ENCODE measurements at places on chromosomes 3 and 15.
A peak's percentile ranks its signal among the peaks of the same experiment; 100 is the strongest.

DNA sequence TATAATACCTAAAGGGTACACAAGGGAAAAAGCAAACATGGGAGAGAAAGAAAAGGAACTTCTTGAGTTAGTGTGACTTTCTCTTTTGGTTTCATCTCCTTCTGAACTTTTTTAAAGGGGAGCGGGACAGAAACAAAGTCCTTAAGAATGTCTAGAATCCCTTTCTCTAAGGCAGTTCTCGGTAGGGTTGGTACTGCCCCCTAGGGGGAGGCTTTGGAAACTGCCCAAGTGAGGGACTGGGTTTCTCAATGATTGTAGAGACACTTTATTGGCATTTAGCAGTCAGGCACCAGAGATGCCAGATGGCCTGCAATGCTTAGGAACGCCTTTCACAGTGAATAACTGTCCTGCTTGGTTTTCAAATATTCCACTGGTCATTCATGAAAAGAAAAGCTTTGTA lies 172.7 kb downstream of the WDR72 start:
- peak; percentile 16 for DNase-seq

DNA sequence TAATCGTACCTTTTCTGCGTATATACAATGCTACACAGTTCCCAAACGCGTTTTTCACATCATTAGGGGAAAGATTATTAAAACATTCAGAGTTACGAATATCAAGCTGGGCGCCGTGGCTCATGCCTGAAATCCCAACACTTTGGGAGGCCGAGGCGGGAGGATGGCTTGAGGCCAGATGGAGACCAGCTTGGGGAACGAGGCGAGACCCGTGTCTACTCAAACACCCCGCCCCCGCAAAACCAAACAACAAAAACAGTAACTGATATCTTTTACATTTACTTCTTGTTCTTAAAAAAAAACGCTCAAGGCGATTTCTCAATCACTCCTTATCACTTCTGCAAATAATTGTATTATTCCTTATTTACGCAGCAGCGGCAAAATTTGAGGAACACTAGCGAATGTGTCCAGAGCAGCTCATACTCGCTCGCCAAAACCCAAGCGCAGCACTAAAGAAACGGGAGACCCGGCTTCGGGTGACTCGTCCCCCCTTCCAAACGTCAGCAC lies 1.2 kb downstream of the ZBTB11 start:
- no peak for DNase-seq

GRCh38 chr15:72884311-72884710 lies 100.8 kb upstream of the ADPGK start:
- no peak for DNase-seq

DNA sequence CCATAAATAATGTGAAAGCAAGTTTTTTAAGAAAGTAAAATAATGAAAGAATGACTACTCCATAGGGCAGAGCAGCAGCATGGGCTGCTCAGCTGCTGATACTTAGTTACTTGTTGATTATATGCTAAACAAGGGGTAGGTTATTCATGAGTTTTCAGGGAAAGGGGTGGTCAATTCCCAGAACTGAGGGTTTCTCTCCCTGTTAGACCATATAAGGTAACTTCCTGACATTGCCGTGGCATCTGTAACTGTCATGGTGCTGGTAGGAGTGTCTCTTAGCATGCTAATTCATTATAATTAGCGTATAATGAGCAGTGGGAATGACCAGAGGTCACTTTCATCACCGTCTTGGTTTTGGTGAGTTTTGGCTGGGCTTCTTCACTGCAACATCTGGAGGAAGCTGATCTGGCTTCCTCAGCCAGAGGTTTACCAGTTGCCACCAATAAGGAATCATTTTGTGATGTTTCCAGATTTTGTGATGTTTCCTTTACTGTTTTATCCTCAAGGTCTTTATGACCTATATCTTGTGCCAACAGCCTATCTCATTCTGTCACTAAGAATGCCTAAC lies 121.8 kb upstream of the CHL1 start:
- DNase-seq: no peak

GRCh38 chr15:70235347-70235746 lies 137.6 kb upstream of the TLE3 start:
- no peak for DNase-seq

GRCh38 chr3:61903931-61904657 lies 342.7 kb downstream of the PTPRG start:
- DNase-seq: peak; percentile 59

DNA sequence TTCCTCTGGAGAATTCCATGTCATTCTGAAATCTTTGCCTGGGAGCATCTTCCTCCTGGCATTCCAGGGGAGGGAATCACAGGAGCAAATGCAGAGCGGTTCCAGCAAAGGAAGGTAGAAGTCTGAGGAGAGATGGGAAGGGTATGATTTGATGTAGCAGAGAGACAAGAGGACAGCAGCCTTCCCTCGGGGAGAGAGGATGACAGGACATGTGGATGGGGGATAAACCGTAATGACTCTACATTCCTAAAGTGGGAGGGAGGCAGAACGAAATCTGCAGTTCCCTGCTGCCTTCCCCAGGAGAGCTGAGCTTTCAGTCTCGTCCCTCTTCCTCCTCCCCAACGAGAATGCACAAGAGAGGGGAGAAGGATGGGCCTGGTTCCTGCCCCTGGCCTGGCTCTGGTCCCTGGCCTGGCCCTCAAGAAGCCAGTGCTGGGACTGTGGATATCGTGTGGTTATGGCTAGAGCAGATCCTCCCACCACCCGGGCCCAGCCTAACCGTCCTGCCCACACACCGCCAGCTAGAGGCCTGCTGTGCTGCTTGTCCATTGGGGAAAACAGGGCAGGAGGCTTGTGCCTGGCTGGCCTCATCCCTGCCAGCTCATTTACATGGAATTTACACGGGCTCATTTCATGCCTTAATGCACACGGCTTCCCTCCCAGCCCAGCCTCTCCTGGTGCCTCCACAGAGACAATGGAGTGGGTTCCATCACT lies 26.6 kb downstream of the SEMA7A start:
- DNase-seq: peak; percentile 95

DNA sequence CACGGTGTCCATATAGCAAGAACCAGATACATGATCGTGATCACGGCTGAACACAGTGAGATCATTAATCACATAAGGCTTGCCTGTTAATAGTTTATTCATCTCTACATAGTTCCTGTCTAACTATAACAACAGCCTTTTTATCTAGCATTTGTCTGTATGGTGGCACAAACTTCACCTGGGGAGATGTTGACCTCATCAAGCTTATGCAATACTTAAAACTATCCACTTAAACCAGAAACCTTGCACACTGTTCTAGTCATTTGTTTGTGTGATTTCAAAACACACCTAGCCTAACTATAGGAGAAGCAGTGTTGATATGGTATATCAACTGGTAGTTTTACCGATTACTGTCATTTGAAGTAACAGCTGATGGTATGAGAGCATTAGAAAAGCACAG lies 124.8 kb downstream of the VPS13C start:
- no peak for DNase-seq

DNA sequence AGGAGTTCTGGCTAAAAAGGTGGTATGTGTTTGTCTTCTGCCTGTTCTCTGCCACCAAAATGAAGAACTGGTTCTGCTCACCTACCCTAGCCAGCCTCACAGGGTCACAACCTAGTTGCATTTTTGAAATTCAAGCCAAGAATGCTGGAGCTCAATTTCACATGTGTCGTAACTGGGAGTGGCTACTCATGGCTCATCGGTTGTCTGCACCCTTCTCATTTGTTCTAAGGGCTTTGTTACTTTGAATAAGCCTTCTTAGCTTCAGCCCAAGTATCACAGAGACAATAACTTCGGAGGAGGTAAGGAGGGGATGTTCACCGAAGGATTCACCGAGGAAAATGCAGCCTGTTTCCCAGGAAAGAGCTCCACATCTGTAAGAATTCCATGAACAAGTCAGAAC lies 134.3 kb upstream of the RARB start:
- peak; percentile 8 for DNase-seq

- DNase-seq: no peak
Observed at GRCh38 chr3:177210744-177211502, 13.6 kb upstream of the TBL1XR1 start.

DNA sequence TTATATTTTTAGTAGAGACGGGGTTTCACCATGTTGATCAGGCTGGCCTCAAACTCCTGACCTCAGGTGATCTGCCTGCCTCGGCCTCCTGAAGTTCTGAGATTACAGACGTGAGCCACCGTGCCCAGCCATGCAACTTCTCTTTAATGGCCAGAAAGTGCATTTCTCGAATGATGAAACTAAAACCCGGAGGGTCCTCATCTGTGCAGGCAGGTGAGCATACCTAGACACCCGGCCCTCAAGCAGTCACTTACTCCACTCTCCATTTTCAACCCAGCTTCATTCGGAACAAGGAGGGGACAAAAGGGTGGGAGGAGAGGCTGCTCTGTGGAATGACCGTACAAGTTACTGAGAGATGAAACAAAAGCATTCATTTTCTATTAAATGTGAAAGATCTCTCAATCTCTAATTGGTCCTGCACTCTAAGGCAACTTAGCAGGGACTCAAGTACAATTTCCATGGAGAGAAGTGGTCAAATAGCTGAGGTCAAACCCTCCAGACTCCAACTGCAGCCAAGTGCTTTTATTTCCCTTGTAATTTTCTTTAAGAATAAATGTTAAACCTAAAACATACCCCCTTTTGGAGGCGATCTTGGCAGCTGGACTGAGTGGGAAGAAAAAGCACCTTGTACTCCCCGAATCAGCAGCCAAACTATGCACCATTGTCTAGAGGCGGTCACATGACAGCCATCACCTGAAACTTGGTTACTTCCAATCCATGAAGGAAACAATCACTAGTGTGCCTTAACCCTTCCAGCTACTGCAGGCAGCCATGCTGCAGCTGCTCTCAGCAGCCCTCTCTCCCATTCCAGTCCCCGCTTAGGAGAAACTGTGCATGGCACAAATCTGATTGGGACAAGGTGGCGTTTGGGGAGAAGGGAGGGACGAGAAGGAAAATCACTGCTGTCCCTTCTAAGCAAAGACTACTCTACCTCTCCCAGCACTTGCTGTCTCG lies 62.2 kb downstream of the VGLL4 start:
- no peak for DNase-seq

- peak; percentile 30 for DNase-seq
Observed at GRCh38 chr3:171565481-171566058, 105.4 kb upstream of the TNIK start.

- no peak for DNase-seq
Observed at GRCh38 chr3:182631183-182632076, 161.9 kb upstream of the ATP11B start.

- no peak for DNase-seq
Observed at GRCh38 chr15:88703533-88703932, 64.7 kb downstream of the ISG20 start.

DNA sequence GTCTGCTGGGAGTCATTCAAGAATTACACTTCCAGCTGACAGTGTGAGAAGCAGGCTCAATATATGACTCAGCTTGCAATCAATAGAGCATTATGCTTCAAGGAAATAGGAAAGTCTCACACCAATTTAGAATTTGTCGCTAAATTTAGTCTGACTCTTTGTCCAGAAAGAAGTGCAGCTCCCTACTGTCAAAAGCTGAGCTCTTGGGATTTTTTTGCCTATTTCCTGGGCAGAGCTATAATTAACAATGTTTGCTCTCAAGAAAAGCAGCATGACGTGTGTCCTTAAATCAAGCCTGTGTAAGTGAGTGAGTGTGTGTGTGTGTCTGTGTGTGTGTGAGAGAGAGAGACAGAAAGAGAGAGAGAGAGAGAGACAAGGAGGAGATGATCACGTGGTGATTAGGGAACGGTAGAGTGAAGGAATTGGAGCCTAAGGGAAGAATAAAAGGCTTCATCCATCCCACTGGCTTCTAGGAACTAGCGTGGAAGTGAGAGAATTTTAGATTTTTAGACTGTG lies 16.4 kb upstream of the SLC35G2 start:
- DNase-seq: peak; percentile 22

DNA sequence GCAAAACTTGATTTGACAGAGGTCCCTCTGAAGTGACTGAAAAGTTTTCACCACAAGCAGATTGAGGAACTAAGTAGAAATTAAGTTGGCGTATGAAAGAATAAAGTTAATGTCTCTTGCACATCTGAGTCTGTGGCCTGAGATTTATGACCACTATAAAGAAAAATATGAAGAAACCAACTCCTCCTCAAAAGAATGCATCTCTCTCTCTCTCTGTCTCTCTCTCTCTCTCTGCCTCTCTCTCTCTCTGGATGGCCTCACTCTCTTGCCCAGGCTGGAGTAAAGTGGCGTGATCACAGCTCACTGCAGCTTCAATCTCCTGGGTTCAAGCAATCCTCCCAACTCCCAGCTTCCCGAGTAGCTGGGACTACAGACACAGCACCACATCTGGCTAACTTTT lies 55.2 kb downstream of the RPL22L1 start:
- DNase-seq: peak; percentile 24

GRCh38 chr3:124919756-124920155 lies 14.8 kb downstream of the MUC13 start:
- DNase-seq: peak; percentile 51

DNA sequence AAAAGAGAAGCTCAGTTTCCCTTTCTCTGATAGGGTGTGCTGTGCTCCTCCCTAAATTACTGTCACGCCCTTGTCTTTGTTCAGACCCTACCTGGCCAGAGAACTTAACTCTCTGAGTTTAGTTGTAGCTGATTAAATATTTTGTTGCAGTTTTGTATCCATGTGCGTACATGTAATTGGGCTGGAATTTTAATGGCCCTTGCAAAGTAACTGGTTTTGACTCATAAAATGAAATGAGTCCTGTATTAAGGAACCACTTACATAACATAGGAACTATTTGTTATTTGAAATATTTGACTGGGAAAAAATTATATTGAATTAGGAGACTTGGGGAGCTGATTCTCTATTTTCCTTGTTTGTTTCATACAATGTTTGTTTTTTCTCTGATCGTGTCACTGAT lies 80.2 kb downstream of the LRRK1 start:
- peak; percentile 45 for DNase-seq

DNA sequence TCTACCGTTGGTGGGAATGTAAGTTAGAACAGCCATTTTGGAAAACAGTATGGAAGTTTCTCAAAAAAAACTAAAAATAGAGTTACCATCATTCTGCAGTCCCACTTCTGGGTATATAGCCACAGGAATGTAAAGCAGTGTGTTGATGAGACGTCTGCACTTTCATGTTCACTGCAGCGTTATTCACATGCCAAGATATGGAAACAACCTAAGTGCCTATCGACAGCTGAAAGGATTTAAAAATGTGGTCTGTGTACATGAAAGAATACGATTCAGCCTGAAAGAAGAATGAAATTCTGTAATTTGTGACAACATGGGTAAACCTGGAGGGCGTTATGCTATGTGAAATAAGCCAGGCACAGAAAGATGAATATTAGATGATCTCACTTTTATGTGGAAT lies 157.7 kb downstream of the THSD4 start:
- DNase-seq: peak; percentile 91

DNA sequence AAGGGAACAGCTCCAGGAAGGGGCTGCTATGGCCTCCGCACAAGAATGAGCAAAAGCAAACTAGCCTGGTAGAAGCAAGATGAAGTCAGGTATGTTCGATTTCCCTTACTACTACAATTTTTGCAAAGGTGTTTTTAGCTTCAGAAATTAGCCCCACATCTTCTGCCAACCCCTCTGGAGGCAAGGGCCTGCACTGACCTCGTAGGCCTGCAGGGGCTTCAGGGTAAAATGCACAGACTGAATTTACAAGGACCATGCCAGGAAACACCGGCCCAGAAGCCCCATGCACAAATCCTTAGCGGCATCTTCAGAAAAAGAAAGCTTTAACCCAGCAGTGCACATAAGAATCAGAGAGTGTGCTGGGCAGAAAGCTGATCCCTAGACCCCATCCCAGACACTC lies 53.0 kb downstream of the SLC6A1 start:
- DNase-seq: no peak

GRCh38 chr3:135158520-135158919 lies 363.5 kb downstream of the EPHB1 start:
- no peak for DNase-seq

Data from fibroblast of skin of abdomen (primary cell).